ENCODE measurements at places on chromosomes 4 and X.

DNA sequence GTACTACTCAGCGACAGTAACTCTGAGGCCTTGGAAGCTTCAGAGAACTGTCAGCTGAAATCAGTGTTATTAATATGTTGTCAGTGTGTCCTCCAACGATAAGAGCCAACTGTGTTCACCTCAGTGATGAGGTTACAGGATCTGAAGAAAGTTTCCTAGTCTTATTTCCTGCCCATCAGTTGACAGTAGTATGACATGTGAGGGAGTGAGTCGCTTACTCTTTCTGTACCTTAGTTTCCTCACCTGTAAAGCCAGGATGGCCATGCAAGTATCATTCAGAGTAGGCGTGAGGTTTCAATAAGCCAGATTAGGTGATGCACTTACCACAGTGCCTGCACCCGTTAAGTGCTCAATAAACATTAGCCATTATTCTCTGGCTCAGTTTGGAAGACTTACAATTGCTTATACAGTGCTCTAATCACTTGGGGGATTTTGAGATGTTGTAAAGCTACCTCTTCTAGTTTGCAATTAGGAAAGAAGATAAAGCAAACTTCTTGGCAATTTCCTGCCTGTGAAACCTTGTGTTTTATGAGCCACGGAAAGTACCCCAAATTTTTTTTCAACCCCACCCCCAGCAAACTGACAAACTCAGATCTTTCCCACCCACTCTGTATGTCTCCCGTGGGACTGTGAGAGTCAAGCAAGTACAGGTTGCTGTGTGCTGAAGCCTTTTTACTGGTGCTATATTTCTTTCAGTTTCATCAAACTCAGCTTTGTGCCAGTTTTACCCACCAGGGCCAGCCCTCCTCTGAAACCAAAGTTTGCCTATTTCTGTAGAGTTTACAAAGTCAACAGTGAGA, 62.2 kb downstream of the ANXA3 start:
- no peak for DNase-seq

- DNase-seq, result no peak
These were observed 11.4 kb downstream of the RNF175 start for GRCh38 chr4:153748378-153748777.

GRCh38 chr4:20337261-20337664, 85.6 kb downstream of the SLIT2 start:
- DNase-seq, result no peak

- DNase-seq, result no peak
These were observed 305.5 kb upstream of the TACR3 start for GRCh38 chr4:104025251-104025650.

GRCh38 chrX:101370888-101371504, 15.0 kb downstream of the BTK start:
- DNase-seq, result no peak

GRCh38 chr4:139658586-139659382, 6.8 kb upstream of the MGST2 start:
- DNase-seq, result no peak

DNA sequence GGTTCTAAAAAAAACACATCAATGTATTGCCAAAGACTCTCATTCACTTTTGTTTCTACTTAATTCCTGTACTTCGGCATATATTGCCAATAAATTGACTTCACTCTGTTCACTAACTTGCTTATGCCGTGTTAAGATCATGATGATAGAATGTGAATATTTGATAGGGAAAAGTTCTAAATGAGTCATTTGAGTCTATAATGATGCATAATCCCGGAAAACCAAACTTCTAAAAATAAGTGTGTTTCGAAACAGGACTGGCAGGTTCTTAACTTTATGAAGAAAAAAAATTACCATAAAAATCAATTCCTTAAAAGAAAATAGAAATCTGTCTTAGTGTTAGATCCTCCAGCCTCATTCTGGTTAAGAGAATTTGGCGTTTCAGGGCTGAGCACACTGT, 387.5 kb upstream of the FTHL17 start:
- no peak for DNase-seq

DNA sequence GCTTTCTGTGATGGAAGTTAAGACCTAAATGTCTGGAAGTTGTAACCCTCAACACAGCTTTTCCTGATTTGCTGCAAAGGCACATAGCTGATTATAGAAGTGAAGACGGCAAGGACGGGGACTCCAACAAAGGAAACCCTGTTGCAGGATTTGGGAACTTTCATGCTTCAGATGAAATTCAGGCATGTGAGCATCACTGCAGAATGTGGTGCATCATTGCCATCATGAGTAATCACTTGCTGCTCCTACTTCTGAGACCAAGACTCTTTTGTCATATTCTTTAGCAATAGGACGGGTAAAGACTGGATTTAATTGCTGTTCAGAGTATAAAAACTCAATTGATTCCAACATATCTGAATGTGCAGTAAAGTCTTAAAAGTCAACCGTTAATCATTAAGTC, 35.8 kb downstream of the YIPF6 start:
- DNase-seq, result no peak

DNA sequence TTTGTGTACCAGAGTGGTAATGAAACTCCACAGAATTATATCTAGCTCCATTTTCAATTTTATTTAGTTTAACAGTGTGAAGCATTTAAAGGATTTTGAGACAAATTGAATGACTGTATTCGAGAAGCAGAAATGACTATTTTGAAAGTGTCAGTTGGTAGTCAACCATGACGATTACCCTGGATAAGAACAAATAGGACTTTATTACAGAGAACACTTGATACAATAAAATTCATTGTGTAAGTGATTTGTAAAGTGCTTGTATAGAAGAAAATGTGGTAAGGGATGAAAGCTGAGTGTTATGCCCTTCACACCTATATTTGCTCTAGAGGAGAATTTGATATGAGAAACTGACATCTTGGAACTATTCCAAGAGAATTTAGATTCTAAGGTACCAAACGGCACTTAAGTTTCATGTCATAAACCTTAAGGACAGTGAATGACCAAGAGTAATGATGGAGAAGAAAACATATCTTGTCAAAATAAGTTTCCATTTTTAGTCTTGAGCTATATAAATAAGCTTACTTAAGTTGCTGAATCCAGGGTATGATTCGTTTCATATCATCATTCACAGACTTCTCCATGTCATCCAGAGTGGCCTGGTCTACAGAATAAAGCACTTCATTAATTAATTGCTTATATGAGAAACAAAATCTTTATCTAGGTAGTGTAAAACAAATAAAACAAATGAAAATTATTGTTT, 34.6 kb downstream of the MED14 start:
- no peak for DNase-seq

DNA sequence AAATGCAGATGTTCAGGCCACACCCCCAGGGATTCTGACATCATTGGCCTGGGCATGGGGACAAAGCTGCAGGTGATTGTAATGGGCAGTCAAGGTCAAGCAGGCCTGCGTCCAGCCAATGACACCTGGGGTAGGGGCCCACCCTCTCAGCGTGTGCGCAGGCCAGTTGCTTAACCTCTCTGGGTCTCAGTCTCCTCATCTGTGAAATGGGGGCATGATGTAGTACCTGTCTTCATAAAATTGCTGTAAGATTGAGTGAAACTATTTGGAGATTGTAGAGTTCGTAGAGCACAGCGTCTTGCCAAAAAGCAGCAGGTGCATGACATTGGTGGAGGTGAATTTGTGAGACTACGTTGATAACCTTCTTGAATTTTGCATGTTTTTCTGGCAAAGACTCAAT, 21.2 kb downstream of the RS1 start:
- no peak for DNase-seq
